ENCODE measurements at places on chromosomes 3 and 15. TPM values are rescaled to one million over a fixed set of nuclear protein-coding genes. Genes with fewer than 3 reads are reported as not detected.

- no peaks in the 10 kb centered on the region for H3K36me3 ChIP-seq
- no peaks in the 10 kb centered on the region for H3K4me1 ChIP-seq
- H3K4me3 ChIP-seq, result no peak overlapping the region
- DNase-seq, result no peak
- no peaks in the 10 kb centered on the region for H3K27me3 ChIP-seq
These were observed 5.5 kb downstream of the IL12A start for GRCh38 chr3:159994182-159994581.

- H3K4me1 ChIP-seq, result no peaks in the 10 kb centered on the region
- no peak overlapping the region for H3K27ac ChIP-seq
- no peaks in the 10 kb centered on the region for H3K27me3 ChIP-seq
- H3K4me3 ChIP-seq, result no peak overlapping the region
- DNase-seq, result no peak
These were observed 80.4 kb upstream of the TCF12 start for GRCh38 chr15:56838085-56838484.

DNA sequence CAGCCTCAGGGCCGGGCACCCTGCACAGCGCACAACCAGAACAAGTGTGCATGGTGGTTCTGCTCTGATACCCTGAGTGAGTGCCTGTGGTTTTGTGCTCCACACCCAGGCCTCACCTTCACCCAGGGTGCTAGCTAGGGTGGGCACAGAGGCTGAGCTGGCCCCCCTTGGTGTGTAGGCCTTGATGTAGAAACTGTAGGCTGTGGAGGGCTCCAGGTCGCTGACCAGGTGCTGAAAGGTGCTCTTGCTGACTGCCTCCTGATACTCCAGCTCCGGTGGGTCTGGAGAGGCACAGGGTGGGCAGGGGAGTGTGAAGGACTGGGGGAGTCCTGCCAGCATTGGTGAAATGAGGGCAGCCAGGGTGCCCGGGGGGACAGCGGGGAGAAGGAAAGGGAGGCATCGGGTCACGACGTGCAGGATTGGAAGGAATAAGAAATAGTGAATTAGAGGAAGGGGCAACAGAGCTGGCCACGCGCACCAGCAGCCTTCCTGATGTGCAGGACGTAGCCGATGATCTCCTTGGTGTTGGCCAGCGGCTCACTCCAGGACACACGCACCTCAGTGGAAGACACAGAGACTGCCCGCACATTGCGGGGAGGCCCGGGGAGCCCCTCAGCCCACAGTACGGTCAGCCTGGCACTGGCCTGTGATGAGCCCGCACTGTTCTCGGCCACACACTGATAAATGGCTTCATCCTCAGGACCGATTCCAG lies 26.6 kb downstream of the RNU5B-1 start:
- H3K27ac ChIP-seq, result no peak overlapping the region
- H3K4me3 ChIP-seq, result no peak overlapping the region
- no peak for DNase-seq
- H3K36me3 ChIP-seq, result no peaks in the 10 kb centered on the region
- no peaks in the 10 kb centered on the region for H3K27me3 ChIP-seq

- H3K27me3 ChIP-seq, result no peaks in the 10 kb centered on the region
- H3K4me3 ChIP-seq, result no peak overlapping the region
- no peak for DNase-seq
- no peaks in the 10 kb centered on the region for H3K36me3 ChIP-seq
These were observed 288.9 kb downstream of the SHQ1 start for GRCh38 chr3:72559385-72559784.

The TEX264 gene
- total RNA-seq, result 51.0 TPM

All from upper lobe of right lung (tissue), 1 donor.